ENCODE measurements at places on chromosomes 12 and 14.

DNA sequence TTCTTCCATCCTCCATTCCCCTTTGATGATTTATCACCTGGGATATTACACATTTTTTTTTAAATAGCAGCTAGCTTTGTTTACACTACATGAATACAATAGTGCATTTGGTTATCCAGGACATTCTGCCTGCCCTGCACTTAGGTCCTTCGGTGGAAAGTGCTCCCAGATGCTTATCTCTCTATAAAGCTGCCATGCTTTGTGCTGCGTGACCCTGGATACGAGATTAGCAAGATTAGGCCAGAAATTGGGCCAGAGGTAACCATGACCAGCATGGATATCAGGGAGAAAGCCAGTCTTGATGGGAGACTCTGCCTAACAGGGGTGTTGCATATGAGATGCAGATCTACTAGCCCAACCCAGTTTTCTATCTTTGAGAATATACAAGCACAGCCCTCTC lies 12.1 kb upstream of the KRT83 start:
- DNase-seq: no peak

DNA sequence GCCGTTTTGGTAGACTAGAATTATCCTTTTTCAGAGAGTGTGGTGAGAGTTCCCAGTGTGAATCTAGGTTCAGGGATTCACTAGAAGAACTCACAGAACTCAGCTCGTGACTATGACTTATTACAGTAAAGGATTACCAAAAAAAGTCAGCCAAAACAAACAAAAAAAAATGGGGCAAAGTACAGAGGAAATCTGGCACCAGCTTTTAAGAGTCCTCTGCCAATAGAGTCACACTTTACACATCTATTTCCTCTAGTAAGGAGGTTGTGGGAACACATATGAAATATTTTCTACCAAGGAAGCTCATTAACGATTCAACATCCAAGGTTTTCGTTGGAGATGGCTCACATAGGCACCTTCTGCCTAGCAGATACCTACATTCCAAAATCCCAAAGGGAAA lies 28.2 kb downstream of the TSPAN19 start:
- DNase-seq: no peak

DNA sequence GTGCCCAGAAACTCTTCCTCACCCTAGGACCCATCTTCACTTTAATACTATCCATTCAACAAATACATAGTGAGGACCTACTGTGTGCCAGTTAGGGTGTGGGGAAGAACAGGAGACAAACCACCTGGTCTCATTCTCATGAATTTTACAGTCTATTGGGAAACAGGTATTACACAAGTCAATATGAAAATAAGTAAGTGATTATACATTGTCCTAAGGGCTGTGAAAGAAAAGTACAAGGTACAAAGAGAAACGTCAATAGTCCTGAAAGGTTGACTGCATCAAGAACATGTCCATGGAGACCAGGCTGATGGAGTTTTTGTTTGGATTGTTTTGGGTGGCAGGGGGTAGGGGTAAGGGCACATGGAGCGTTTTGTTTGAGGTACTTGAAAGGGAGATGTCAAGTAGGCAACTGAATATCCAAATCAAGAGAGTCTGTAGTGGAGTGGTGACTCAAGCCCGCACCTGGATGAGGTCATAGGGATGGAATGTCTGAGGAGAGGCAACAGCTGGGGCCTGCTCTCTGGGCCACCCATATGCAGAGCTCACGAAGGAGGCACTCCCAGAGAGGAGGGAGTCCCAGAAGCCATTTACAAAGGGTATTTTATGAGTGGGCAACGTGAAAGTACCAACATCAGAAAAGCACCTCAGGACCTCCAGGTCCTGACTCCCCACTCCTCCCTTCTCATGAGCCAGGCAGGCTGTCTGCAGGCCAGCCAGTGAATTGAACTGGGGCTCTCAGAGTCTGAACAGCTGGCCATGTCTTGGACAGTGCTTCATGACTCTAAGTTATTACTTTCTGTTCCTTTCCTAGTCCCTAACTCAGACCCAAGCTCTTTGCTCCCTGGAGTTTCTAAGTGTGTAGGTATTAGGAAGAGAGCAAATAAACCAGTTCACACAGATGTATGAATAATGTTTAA lies 272.0 kb downstream of the ZFP36L1 start:
- DNase-seq: no peak

GRCh38 chr12:132474237-132474741 lies 15.7 kb upstream of the FBRSL1 start:
- DNase-seq: no peak

- no peak for DNase-seq
These were observed 15.6 kb upstream of the NGB start for GRCh38 chr14:77286576-77286975.

DNA sequence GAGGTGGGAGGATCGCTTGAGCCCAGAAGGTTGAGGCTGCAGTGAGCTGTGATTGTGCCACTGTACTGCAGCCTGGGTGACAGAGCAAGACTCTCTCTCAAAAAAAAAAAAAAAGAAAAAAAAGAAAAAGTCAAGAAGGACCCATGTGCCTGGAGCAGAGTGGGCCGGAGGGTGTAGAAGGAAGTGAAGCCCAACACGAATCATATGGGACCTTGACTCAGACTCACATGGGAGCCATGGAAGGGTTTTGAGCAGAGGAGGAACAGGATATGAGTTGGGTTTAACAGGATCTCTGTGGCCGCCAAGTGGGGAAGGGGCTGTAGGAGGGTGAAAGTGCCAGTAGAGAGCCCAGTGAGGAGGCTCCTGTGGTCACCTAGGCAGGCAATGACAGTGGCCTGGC lies 165.4 kb downstream of the PHETA1 start:
- no peak for DNase-seq

DNA sequence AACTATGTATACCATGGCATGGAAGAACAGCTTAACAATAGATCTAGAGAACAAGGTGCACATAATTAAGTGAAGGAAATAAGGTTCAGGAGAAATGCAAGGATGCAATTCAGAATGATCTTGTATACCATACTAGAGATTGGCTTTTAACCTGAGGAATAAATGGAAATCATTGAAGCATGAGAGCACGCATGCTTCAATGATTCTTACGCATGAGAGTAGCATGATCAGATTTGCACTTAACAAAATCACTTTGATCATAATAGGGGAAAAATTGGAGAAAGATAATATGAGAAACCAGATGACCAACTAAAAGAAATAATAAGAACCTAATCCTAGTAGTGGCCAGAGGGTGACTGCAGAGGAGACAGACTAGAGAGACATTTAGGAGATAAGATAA lies 133.3 kb upstream of the FSCB start:
- no peak for DNase-seq

GRCh38 chr14:103366741-103367140 lies 18.5 kb upstream of the MARK3 start:
- no peak for DNase-seq

DNA sequence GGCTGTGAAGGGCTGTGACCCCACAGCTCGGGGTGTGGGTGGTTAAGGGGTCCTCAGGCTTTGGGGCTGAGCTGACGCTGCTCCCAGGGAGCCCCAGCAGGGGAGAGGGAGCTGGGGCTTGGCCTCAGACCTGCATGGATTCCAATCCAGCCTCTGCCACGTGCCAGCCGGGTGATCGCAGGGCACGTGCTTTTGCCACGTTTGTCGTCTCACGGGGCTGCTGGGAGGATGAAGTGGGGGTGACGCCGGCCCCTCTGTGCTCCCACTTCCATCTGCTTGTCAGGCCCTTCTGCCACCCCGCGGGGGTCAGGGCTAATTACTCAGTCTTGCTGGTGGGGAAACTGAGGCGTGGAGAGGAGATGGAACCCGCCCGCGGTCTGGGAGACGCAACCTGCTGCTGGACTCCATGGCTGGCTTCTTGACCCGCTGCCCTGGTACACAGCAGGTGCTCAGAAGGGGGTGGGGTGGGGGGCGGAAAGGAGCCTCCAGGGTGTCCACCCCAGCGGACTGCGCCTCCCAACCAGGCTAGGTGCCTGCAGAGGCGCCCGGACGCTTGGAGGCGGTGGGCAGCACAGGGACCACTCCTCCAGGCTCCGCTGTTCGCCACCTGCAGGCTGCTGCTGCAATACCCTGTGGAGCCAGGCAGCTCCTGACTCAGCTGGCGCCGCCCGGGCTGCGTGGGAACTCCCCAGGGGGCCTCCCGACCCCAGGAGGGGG lies 36.4 kb upstream of the PRIMA1 start:
- DNase-seq: no peak

DNA sequence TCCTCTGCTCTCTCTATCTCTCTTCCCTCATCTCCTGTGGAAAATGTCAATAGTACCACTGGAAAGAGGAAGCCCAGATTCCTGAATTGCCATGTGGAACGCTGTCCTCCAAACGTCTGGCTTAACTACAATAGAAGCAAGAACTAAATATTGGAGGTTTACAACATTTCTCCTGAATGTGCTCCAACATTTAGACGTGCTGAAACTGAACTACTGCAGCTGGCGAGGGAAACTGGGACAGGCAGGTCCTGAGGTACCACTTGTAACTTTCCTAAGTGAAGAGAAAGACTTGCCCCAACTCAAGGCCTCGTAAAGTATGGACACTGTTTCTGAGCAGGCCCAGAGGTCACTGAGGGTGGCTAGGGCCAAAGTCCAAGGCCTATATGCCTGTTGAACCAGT lies 187.7 kb downstream of the NTF3 start:
- DNase-seq: no peak

DNA sequence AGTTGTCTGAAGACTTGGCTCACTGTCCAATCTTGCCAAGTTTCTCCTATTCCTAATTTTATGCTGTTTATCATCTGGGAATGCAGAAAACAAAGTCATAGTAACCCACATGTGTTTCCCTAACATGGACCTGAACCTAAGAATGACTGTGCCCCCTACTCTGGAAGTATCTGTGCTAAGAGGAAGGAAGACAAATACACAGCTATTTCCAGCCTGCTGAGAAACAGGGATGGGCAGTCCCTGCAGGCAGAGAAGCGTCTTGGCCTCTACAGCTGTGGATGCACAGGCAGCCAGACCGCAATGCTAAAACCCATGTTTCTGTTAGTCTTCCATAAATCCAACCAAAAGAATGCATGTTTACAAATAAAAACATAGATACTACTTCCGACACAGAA lies 56.2 kb downstream of the DUSP16 start:
- no peak for DNase-seq

GRCh38 chr14:102949801-102950451 lies 27.5 kb downstream of the AMN start:
- DNase-seq: no peak

DNA sequence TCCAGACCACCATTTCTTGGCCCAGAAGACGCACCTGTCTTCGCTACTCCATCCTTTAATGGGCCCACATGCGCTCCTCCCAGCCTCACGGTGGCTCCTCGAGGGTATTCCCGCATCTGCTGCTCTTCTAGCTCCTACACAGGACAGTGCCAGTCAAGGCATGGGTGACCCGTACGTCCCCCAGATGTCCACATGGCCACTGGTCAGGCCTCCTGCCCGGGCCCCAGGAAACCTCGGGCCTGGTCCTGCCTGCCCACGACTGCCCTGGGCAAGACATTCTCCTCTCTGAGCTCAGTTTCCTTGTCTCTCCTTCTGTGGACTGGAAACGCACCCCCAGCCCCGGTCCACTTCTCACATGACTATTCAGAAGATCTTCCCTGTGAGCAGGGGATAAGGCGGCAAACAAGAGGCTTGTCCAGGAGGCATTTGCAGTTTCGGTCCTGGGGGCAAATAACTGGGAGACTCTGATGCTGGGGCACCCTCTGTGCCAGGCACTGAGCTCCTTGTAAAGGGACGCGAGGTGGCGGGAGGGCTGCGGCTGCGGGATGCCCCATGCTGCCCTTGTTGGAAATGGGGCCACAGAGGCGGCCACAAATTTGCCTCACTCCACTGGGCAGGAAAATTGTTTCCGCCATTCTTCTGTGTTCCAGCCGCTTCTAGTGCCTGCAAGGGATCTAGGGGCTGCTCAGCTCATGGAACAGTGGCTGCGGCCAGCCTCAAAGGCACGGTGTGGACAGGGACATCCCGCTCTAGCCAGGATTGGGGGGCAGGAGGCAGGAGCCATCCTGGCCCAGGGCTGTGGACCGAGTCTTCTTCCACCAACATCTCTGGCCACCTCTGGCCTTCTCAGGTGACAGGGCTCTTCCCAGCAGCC lies 6.8 kb upstream of the BEGAIN start:
- DNase-seq: no peak

DNA sequence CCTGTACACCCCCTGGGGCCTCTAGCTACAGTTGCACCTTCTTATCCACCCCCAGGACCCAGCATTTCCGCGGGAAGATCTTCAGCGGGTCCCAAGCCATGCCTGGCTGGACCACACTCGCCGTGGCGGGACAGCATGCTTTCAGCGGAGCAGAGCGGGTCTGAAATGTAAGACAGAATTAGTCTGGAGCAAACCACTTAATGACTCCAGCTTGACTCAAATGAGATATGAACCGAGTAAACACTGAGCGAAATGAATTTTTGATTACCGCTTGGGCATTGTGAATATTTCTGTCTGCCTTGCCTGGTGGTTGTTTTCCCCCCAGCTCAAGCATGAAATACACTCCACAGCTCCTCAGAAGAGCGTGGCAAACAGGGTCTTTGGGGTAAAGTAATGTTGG lies 60.8 kb downstream of the SLC24A4 start:
- DNase-seq: no peak

DNA sequence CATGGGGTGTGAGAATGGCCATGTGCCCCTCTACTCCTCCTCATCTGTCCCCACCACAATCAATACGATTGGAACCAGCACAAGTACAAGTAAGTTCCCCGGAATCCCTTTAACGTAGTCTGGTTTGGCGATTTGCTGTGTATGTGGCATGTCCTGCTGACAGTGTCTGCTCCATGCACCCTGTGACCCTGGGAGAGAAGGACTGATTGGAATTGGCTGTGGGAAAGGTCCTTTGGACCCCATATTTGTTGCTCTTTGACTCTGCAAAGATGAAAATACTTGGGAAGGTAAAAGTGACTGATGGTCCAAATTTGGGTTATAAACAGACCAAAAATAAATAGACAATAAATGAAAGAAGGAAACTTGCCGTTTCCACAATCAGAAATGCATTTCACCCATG lies 135.6 kb downstream of the SAMD4A start:
- no peak for DNase-seq

DNA sequence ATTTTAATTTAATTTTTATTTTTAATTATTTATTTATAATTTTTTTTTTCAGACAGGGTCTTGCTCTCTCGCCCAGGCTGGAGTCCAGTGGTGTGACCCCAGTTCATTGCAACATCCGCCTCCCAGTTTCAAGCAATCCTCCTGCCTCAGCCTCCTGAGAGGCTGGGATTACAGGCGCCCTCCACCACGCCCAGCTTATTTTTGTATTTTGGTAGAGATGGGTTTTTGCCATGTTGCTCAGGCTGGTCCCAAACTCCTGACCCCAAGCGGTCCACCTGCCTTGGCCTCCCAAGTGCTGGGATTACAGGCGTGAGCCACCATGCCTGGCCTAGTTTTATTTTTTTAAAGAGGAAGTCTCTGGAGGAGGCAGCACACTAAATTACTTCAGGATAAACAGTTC lies 13.7 kb upstream of the PEBP1 start:
- DNase-seq: no peak

DNA sequence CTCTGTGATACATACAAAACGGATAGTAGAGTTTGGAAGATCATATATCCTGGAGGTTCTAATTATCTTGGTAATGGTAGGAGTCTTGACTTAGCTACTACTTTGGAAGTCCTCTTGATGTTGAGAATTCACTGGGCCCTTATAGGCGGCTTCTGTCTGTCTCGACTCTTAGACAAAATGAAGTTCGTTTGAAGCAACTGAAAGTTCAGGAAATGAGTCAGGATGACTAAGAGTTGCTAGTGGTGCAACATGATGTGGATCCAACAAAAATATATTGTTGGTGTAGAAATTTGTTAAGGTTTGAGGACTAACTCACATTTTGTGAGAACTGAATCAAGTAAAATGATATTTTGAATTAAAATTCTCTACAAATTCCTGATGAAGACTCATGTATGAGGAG lies 272.7 kb downstream of the AEBP2 start:
- DNase-seq: no peak

GRCh38 chr12:94074980-94075629 lies 73.3 kb upstream of the PLXNC1 start:
- DNase-seq: no peak
